Endothelial cell (in vitro differentiated cells): ENCODE measurements at places on chromosomes 3 and 15.

- DNase-seq = no peak
Measured at GRCh38 chr3:38210141-38210757, 44.9 kb downstream of the OXSR1 start.

GRCh38 chr15:35293353-35294130 is 208.4 kb upstream of the NANOGP8 start:
- no peak for DNase-seq

DNA sequence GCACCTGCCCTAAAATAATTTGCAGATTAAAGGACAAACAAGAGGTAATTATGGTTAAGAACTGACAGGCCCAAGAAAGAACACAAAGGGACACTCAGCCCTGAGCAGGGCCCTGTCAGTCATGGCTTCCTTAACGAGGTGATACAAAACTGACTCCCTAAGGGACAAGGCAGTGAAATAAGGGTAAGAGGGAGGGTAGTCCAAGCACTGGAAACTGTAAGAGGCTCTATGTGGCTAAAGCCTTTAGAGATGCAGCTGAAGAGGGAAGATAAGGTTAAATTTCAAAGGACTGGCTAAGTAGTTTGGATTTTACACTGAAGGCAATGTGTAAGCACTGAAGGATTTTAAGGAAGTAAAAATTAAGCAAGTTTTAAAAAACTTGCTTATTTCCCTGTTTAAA is 3.9 kb downstream of the ATR start:
- no peak for DNase-seq

GRCh38 chr3:78580681-78581080 is 1187.1 kb downstream of the ROBO1 start:
- DNase-seq = no peak

DNA sequence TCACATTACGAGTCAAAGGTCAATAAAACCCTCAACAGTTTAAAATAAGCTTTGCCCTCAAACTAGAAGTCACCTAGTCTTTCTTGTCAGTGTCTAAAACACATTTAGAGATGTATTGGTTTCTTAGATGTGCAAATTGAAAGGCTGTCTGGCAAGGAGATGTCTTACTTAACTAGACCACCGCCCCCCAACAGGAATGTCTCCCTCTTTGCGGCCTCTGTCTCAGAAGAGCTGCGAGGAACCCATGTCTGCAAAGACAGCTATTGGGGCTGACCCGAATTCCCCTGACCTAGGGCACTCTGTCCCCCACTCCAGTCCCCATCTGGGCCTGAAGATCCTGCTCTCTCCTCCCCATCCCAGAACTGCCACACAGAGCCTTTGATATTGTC is 46.3 kb downstream of the ZIC4 start:
- no peak for DNase-seq

DNA sequence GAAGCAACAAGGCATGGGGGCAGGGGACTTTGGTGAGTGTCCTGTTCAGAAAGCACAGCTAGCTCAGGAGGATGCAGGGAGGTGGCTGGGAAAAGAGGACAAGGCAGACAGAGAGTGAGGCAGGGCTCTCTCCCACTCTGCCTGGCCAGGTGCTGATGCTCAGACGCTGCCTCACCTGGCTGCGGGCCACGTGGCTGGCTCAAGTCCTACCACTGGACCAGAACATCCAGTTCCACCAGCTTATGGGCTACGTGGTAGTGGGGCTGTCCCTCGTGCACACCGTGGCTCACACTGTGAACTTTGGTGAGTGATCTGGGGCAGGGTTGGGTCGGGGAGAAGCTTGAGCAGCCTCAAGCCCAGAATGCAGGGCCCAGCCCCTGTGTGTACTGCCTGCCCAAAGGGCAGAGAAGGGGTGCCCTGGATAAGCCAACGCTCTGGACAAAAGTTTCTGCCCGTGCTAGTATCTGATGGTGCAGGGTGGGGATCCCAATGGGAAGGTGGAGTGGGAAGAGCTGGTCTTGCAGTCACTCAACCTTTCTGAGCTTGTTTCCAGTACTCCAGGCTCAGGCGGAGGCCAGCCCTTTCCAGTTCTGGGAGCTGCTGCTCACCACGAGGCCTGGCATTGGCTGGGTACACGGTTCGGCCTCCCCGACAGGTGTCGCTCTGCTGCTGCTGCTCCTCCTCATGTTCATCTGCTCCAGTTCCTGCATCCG is 20.9 kb downstream of the NOX5 start:
- DNase-seq = peak; percentile 54

DNA sequence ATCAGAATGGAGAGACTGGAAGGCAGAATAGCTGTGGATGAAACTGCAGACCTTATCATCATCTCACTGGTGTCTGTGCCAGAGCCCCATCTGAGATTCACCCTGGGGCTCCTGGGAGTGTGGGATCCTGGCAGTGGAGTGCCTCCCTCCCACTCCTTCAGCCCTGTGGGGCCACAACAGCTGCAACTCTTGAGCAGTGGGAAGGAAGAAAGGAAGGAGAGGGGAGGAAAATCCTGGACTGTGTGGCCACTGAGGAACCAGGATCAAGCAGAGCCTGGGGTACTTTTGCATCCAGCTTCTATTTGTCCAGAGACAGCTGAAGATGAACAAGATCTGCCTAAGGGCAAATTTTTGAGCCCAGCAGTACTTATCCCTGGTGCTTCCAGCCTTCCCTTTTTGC is 13.1 kb upstream of the ALDH1A2 start:
- DNase-seq = no peak

DNA sequence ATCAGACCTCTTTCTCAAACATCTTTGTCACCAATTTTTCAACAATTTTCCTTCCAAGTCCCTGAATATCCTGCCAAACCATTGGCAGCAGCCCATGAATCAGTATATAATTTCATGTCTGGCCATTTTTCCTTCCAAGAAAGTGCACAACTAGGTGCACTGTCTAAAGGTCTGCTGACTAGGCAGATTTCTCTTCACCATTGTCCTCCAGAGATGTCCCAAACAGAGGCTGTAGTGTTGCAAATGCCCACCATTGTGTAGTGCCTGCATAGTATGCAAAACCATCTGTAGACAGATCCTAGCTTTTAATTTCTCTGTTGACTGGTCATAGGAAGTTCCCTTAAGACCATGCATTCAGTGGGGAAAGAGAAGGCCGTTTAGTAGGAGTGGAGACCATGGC is 25.0 kb upstream of the GOLGA6L2 start:
- no peak for DNase-seq

DNA sequence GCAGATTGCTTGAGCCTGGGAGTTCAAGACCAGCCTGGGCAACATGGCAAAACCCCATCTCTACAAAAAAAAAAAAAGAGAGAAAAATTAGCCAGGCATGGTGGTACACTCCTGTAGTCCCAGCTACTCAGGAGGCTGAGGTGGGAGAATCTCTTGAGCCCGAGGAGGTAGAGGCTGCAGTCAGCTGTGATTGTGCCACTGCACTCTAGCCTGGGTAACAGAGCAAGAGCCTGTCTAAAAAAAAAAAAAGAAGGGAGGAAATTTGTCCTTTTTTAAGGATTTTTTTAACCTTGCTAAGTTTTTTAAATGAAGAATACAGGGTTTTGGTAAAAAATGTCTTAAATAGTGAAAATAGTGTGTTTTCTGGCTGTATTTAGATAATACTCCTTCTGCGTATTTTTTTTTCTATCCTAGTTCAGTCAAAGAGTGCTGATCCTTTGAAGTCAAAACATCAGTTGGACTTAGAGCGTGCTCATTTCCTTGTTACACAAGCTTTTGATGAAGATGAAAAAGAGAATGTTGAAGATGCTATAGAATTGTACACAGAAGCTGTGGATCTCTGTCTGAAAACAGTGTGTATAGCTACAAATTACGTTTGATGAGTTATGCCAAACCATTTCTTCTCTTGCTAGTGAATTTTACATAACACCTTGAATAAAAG is 11.1 kb downstream of the CAPN7 start:
- DNase-seq = no peak

GRCh38 chr3:170703121-170703588 is 117.3 kb upstream of the SLC7A14 start:
- DNase-seq = no peak

DNA sequence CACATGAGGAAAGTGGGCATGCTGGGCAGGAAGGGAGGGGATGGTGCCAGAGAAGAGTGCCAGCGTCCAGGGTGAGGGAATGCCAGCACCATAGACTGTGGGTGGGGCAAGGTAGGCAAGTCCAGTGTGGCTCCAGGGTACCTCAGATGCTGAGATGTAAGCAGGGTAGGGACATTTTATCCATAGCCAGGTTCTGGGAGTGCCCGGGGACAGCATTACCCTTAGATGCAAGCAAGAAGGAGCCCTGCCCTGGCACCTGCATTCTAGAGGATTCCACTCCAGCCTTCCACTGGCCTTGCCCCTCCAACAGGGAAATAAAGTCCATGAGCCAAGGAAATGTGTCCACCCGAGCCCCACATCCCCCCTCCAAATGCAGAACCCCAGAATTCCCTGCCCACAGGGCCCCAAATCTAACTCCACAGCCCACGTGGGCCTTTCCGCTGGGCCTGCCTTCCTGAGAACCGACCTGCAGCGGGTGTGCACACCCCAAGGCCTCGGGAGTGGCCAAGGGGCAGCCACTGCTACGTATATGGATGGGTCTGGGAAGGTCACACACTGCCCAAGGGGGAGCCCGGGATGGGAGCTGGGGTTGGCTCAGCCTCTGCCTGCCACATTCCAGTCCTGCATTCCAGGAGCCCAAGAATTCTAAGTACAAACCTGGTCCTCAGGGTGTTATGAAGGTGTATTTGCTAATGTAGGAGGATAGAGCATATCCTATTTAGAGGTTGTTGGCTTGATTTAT is 20.3 kb upstream of the CYP11A1 start:
- no peak for DNase-seq

GRCh38 chr3:63521657-63522056 is 130.8 kb upstream of the SNTN start:
- no peak for DNase-seq

DNA sequence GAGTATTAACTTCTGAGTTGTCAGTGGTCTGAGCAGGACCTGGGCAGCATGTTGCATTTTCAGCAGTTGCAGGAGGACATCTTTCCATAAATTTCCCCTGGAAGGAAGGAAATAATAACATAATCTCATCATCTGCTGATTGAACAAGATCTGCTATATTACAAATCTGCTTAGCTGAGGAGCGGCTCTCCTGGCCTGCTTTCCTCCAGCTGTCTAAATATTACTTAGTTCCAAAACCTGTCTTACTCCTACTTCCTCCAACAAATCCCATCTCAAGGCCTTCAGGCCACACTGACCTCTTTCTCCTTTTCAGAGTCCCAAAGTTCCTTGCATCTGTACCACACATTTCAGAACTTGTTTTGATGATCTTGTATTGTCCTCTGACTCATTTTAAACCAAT is 364.4 kb upstream of the MCTP2 start:
- DNase-seq = no peak

DNA sequence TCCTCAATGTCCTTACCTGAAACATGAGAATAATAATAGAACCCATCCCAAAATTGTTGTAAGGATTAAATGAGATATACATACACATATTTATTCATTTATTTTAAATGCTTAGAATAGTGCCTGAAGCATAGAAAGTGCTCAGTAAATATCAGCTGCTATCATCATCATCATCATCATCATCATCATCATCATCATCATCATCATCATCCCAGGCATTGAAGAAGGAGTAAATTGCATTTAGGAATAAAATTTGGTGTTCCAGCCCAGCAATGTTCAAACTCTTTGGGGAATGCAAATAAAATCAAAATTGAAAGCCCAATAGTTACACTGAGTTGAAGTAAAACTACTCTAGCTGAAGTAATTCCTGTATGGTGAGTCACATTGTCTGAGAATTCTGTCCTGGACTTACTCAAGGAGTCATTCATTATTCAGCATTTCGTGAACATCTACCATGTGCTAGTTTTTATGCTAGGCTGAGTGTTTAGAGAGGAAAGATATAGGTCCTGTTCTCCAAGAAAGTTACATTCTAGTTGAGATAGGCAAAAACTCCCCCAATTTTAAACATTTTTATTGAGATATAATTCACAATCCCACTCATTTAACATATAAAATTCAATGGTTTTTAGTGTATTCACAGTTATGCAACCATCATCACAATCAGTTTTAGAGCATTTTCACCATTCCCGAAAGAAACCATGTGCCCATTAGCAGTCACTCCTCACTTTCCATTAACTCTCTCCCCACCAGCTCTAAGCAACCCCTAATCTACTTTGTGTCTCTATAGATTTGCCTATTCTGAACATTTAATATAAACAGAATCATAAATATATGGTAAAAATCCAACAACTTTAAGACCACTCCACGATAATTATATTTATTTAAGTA is 107.2 kb downstream of the FRMD5 start:
- DNase-seq = no peak

DNA sequence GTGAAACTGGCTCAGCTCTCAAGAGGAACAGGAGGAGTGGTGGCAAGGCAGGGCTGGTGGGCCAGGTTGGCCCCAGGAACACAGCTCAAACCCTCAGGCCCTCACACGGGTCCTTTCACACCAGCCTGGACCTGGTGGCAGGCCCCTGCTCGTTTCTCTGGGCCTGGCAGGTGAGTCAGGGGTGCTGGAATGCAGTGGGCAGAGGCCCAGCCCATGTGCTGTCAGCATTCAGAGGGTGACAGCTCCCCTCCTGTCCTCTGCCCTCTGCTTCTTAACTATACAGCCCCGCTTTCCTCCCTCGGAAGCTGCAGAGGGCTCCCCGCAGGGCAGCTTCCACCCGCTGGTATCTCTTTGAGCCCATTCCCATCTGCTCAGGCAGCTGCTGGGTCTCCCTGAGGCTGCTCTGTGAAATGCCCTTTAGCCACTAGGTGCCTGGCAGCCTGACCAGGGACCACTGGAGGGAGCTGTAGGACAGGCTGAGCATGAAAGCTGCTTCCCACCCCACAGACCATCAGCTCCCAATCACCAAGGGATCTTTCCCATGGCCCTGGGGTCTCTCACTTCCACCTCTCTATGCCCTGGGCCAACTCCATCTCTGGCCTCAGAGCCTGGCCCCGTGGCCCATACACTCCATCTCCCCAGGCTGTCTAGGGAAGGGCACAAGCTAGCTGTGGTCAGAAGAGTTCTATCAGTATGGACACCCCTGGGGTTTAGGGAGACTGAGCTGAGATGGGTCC is 24.8 kb downstream of the SHF start:
- peak; percentile 89 for DNase-seq

DNA sequence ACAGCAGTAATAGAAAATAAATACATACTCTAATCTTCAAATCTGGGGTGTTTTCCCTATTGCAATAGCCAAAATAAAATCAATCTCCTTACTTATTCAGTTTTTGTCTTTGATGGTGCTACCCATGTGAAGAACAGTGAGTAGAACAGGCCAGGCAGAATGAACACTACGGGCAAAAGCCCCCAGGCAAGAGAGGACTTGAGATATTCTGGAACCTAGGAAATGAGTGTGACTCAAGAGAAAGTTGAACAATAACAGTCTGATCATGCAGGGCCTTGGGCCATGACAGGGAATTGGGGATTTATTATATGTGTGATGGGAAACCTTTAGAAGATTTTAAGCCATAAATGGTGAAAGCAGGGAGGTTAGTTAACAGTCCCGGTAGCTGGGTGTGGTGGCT is 14.0 kb upstream of the DUT start:
- DNase-seq = no peak

- DNase-seq = no peak
Measured at GRCh38 chr3:89372456-89372855, 265.0 kb downstream of the EPHA3 start.

GRCh38 chr3:53191836-53192480 is 30.9 kb downstream of the PRKCD start:
- DNase-seq = no peak
